ENCODE measurements at places on chromosomes 1 and 21. TPM values are rescaled to one million over a fixed set of nuclear protein-coding genes. Genes with fewer than 3 reads are reported as not detected.

EVI5 gene
- total RNA-seq: 19.8 TPM

TSPEAR gene
- not detected for total RNA-seq

RAP1GAP gene
- total RNA-seq: 0.64 TPM

DNA sequence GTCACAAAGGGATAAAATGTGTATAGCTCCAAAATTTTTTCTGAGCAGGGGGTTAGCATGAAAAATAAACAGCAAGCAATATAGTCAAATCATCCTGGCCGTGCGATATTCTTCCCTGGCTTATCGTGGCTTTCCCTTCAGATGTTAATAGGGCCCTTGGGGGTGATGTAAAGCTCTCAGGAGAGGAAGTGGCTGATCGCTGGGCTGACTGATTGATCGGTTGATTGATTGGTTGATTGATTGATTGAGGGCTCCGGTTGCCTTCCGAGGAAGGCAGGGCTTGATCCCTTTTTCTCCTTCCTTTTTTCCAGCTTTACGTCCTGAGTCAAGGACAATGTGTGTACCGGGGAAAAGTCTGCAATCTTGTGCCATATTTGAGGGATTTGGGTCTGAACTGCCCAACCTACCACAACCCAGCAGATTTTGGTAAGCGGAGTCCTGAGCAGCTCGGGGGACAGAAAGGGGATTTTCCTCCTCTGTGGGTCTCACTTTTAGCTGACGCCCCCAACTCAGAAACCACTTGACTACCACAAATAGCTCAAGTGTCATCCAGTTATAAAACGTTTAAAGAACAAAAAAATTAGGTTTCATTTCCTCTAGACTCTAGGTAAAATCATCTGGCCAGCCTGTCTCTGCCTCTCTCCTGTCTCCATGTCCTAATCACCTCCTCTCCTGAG is 29.5 kb downstream of the TFF3 start:
- H3K4me1 ChIP-seq: no peaks in the 10 kb centered on the region
- no peaks in the 10 kb centered on the region for H3K27me3 ChIP-seq
- H3K36me3 ChIP-seq: no peaks in the 10 kb centered on the region
- H3K4me3 ChIP-seq: no peak overlapping the region
- H3K27ac ChIP-seq: no peak overlapping the region

GRCh38 chr1:193448682-193449461 is 262.5 kb upstream of the B3GALT2 start:
- H3K4me3 ChIP-seq: no peak overlapping the region
- no peaks in the 10 kb centered on the region for H3K4me1 ChIP-seq
- H3K36me3 ChIP-seq: no peaks in the 10 kb centered on the region
- no peaks in the 10 kb centered on the region for H3K27me3 ChIP-seq

OR10Z1 gene
- not detected for total RNA-seq

GRCh38 chr1:246679794-246680177 is 44.4 kb upstream of the SCCPDH start:
- no peaks in the 10 kb centered on the region for H3K36me3 ChIP-seq
- no peaks in the 10 kb centered on the region for H3K27me3 ChIP-seq
- H3K4me1 ChIP-seq: no peaks in the 10 kb centered on the region
- DNase-seq: no peak
- no peak overlapping the region for H3K27ac ChIP-seq

IQGAP3 gene
- total RNA-seq: not detected

SLC44A3 gene
- not detected for total RNA-seq

DNA sequence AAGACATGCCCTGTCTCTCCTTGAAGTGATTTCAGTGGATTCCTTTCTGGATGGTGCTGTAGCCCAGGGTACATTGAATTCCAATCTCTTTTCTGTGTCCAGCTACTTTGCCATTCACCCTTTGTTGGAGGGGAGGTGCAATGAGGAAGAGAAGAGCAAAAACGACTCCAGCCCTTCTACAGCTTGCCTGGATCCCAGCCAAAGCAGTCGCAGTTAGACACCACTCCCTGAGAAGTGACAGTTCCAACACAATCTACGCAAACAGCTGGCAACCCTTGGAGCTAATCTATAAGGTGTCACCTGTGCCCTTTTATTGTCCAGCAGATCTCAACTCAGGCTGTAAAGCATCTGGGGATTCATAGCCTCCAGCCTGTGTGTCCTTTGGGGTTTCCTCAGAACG is 4.6 kb downstream of the CD244 start:
- H3K4me1 ChIP-seq: no peaks in the 10 kb centered on the region
- no peaks in the 10 kb centered on the region for H3K36me3 ChIP-seq
- H3K27me3 ChIP-seq: no peaks in the 10 kb centered on the region

Measured in ascending aorta (tissue), 2 donors.